ENCODE measurements at places on chromosomes 7 and 10.
A peak's percentile ranks its signal among the peaks of the same experiment; 100 is the strongest.

DNA sequence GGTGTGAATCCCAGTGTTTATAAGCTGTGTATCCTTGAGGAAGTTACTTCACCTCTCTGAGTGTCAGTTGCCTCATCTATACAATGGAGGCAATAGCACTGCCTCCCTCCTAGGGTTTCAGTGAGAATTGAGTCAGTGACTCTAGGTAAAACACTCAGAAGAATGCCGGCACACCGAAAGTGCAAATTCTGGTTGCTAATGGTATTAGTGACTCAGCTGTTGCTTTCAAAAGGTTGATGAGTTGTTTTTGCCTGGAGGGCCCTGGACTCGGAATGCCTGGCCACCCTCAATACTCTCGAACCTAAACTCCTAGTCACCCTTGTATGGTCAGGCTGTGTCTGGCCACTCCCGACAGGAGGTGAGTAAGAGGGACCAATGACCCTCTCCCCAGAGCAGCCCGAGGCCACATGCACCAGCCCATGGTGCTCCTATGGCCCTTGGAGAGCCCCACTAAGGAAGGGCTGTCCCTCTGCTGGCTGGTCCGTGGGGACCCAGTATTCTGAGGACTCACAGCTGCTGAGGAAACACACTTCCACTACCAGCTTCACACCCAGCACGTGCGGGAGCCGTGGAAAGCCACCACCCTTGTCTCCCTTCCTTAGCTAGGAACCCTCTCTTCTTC, 60.2 kb downstream of the CALML3 start:
- no peak for DNase-seq

DNA sequence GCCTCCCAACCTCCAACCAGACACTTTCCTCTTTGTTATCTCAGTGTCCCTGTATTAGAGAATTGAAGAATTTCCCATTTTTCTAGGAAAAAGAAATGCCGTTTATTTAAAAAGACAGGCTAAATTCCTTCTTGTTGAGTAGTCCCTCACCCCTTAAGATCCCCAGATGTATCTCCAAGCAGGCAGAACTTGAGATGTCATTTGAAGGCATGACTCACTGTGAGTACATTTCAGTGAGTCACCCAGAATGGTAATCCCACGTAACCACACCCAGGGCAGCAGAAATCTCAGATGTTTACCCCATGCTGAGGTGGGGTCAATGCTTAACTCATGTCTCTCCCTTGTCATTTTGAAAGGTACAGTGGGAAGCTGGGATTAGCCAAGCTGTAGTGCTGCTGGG, 4.4 kb downstream of the ZNF655 start:
- peak; percentile 61 for DNase-seq

GRCh38 chr7:100513212-100513810, 25.7 kb upstream of the AGFG2 start:
- DNase-seq, result no peak

DNA sequence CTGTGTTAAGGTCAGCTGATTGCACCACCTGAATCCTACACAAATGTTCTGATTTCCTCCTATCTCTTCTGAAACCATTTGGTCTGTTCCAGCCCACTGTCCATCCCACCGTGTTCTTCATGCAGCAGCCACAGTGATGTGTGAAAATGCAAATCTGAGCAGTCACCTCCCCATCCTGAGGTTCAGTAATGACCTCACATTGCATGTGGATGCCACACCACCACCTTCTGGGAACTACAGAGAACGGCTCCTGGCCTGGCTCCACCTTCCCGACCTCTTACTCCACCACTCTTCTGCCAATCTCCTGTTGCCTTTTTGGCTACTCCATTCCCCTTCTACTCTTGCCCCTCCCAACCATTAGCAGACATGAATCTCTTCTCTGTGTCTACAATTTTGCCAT, 244.4 kb downstream of the TNS3 start:
- DNase-seq, result no peak

DNA sequence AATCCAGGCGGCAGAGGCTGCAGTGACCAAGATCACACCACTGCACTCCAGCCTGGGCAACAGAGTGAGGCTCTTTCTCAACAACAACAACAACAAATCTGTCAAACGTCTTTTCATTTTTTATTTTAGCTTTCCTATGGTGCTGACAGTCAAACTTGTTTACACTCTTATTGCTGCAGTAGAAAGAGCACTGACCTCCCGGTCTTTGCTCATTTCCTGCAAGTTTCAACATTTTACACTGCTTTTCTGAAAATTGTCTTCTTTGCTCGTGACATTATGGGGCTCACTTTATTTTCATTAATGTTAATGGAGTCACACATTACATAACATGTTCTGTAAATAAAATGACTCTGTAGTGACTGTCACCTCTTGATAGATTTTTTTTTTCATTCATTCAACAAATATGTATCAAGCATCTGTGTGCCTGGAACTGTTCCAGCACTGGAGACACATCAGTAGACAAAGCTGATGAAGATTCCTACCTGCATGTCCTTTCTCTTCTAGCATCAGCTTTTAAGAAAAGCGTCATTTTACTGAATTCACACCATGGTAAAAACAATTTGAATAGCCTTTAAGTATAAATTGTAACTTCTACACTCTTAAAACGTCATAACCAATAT, 277.3 kb downstream of the CELF2 start:
- DNase-seq, result no peak

GRCh38 chr10:97713826-97714400, 383 bp downstream of the MARVELD1 start:
- DNase-seq, result peak; percentile 64

DNA sequence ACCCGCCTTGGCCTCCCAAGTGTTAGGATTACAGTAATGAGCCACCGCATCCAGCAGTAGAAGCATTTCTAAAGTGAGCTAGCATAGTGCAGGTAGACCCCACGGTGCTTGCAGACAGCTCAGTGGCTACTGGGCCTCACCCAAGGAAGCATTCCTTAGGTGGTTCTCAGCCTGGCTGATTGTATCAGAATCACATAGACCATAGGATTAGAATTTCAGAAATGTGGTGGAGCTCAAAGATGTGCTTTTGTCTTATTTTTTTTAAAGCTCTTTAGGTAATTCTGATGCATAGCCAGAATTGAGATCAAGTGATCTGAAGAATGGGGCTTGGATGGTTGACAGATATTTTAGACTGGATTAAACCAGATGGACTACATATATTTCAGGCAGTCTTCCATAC, 10.9 kb downstream of the ANLN start:
- no peak for DNase-seq

DNA sequence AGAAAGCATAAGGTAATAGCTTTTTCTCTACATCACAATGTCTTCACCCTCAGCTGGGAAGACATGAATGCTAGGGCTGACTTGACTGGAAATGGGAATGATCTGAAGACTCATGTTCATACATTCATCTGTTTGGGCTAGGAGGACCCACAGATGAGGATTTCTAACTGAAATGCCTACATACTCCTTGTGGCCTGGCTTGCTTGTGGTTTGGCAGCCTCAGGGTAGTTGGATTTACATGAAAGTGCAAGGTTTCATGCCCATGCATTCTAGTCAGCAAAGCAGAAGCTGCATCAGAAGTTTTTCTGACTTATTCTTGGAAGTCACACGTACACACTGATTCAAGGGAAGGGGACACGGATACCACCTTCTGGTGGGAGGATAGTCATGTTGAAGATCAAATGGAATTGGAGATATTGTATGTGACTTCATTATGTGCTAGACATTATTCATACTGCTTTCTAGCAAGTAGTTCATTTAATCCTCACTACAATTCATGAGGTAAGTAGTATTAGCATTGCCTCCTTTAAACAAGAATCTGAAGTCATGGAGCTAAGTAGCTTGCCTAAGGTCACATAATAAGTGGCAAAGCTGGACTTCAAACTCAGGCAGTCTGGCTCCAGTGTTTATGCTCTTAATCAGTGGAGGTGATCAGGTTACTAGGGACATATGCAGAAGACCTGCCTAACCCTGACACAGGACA, 957.0 kb downstream of the LRMDA start:
- no peak for DNase-seq

DNA sequence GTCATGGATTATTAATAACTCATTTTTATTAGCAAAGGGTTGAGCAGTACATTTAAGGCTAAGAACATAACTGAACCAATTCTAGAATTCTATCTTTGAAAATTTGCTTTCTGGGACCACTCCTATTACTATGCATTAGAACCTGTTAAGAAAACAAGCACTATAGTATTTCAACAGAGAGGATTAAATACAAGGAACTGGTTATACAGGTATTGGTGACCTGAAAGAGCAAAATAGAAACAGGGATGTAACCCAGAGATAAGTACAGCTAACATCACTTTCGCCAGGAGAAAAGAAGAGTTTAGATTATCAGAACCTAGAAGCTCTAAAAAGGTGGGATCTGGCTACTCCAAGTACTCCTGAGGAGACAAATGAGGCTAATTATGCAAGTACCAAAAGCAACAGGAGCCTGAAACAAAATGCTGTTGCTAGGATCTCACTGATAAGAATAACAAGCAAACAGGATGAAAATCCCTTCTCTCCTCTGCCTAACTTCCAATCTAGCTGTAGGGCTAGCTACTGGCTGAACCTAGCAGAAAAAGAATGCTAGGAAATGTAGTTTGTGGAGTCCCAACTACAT, 32.1 kb upstream of the ELAPOR2 start:
- no peak for DNase-seq

GRCh38 chr10:109928475-109928891, 5.2 kb upstream of the XPNPEP1 start:
- no peak for DNase-seq

- DNase-seq, result no peak
These were observed 351.2 kb downstream of the PTPRN2 start for GRCh38 chr7:158236400-158236799.

- peak; percentile 69 for DNase-seq
These were observed 25.9 kb downstream of the DNAJB12 start for GRCh38 chr10:72328829-72329204.

- DNase-seq, result no peak
These were observed 16.2 kb upstream of the BLNK start for GRCh38 chr10:96287392-96288105.

Data from stimulated activated CD4-positive, alpha-beta T cell treated with anti-CD3 and anti-CD28 coated beads, Interleukin-15, amount 100 ng/mL, for 24 hours (primary cell).